ENCODE measurements at places on chromosomes 6 and 20. TPM values are rescaled to one million over a fixed set of nuclear protein-coding genes. Genes with fewer than 3 reads are reported as not detected.

- no peak for DNase-seq
These were observed 240.4 kb downstream of the PHACTR1 start for GRCh38 chr6:12956991-12957320.

GRCh38 chr20:12180107-12180661, 262.5 kb downstream of the BTBD3 start:
- no peak for DNase-seq

DNA sequence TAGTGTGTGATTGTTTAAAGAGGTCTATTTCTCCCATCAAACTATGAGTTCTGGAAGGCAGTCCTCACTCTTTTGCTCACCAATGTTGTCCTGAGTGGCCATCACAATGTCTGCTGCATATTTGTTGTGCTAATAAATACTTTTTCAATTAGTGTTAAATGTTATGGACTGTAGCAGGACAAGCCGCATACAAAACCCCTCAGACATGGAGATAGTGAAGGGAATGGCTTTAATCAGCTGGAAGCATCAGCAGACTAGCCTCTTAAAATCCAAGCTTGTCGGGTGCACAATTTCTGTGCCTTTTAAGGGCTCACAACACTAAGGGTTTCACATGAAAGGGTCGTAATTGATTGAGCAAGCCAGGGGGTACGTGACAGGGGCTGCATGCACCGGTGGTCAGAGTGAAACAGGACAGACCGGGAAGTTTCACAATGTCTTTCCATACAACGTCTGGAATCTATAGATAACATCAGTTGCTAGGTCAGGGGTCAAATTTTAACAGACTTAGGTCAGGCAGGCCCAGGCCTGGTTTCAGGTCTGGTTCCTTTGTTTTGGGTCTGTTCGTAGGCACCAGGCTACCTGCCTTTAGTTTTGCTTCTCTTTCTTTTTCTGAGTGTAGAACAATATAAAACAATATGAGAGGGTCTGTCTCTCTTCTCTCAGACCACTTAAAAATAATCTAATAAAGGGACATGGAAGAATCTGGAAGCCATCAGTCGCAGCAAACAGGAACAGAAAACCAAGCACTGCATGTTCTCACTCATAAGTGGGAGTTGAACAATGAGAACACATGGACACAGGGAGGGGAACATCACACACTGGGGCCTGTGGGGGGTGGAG, 327.6 kb upstream of the HTR1E start:
- no peak for DNase-seq

DNA sequence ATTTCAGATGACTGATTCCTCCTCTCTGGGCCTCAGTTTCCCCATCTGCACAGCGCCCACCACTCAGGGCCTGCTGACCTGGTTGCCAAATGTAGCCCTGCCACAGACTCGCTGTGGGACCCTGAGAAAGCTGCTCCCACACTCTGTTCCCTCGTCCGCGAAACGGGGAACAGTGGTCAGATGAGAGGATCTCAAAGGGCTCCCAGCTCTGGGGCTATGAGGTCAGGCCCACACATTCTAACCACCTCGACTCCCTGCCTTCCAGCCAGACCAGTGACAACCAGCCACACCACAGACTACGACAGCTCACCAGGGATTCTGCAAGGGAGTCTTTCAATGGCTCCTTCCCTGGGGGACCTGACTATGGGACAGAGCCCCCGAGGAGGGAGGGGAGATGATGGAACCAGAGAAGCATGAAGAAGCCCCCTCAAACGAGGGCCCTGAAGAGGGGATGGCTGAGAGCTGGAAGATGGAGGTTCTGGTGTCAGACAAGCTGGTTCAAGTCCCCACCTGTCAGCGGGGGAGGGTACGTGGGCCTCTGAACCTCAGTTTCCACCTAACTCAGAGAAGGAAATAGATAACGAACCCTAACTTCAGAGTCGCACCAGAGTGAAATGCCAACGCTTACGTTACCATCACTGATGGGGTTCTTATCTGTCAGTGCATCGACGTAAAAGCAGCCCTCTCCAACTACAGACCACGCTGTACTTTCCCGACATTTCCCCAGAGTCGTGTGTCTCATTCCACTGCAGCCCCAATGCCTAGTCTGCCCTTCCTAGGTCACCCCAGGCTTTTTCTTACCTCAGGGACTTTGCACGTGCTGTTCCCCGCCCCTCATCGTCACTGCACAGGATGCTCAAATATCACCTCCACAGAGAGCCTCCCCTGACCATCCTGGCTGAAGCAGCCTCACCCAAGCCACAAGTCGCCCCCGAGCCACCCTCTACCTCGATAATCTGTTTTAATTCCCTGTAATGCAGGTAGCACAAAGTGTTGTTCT, 60.5 kb downstream of the PREX1 start:
- no peak for DNase-seq

The CRISP2 gene
- not detected for total RNA-seq

DNA sequence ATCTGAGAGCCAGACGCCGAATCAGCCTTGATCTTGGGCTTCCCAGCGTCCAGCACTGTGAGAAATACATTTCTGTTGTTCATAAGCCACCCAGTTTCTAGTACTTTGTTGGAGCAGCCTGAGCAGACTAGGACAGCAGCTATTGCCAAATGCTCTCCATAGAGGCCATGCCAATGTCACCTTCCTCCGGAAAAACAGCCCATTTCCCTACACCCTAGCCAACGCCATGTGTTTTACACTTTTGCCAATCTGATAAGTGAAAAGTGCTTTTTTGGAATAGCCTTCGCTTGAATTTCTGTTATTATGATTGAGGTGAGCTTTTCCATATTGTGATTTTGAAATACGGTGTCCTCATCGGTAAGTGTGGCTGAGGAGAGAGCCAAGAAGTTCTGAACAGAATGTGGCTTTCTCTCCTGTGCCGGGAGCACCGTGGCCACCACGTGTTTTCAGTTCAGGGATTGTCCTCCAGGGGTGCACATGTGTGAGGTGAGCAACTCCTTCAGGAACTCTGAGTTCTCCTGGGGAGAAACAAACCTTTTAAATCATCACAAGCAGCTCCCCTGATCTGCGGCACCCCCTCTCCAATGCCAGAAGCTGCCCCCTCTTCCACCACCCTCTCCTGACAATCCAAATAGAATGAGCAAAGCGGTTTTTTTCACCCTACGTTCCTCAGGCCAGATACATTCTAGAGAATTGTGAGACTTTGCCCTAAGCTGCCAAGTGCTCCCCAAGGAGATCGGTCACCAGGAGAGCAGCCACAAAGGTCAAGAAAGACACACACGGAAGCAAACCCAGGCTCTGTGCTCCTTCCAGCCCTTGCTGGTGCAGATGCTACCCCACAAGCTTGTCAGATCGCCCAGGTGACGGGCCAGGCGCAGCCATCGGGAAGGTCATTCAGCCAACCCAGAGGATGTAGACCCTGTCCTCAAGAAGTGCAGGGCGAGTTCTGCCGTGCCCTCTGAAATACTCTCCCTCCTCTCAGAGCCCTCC, 36.0 kb downstream of the TAF8 start:
- DNase-seq, result no peak

The HSPA12B gene
- total RNA-seq, result not detected
